ENCODE measurements at places on chromosomes 13 and 19. TPM values are rescaled to one million over a fixed set of nuclear protein-coding genes. Genes with fewer than 3 reads are reported as not detected.
A peak's percentile ranks its signal among the peaks of the same experiment; 100 is the strongest.

GRCh38 chr13:33033051-33033812, 17.0 kb downstream of the KL start:
- DNase-seq = no peak
- no peak overlapping the region for H3K27ac ChIP-seq
- no peaks in the 10 kb centered on the region for H3K36me3 ChIP-seq

GRCh38 chr13:113849981-113850721, 13.7 kb downstream of the GAS6 start:
- no peak overlapping the region for H3K4me3 ChIP-seq
- no peak overlapping the region for H3K27ac ChIP-seq
- H3K27me3 ChIP-seq = no peaks in the 10 kb centered on the region
- H3K4me1 ChIP-seq = peaks cover 30% of the 10 kb centered on the region
- peaks cover 12% of the 10 kb centered on the region for H3K36me3 ChIP-seq

GRCh38 chr19:45079063-45079910, at the start of gene GEMIN7:
Gene GEMIN7 (plus strand): TSS chr19:45079260. CDS start chr19:45090115, 10,855 bp downstream.
- H3K36me3 ChIP-seq = peaks cover 4% of the 10 kb centered on the region
- no peaks in the 10 kb centered on the region for H3K27me3 ChIP-seq
- H3K4me3 ChIP-seq = peak within 1 kb of the TSS; percentile 99
- peak within 1 kb of the TSS; percentile 53 for H3K27ac ChIP-seq
- peaks cover 6% of the 10 kb centered on the region for H3K4me1 ChIP-seq
- DNase-seq = peak; percentile 71

DNA sequence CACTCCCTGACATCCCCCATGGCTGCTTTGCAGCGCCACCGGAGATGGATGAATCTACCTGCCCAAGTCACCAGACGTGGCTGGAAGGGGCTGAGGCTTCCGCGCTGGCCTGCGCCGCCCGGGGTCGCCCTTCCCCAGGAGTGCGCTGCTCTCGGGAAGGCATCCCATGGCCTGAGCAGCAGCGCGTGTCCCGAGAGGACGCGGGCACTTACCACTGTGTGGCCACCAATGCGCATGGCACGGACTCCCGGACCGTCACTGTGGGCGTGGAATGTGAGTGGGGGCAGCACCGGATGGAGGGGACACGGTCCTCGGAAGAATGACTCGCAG, 4.6 kb downstream of the ICAM5 start:
- H3K4me1 ChIP-seq = peaks cover 13% of the 10 kb centered on the region
- H3K27ac ChIP-seq = no peak overlapping the region
- H3K36me3 ChIP-seq = no peaks in the 10 kb centered on the region
- H3K4me3 ChIP-seq = no peak overlapping the region
- no peak for DNase-seq

DNA sequence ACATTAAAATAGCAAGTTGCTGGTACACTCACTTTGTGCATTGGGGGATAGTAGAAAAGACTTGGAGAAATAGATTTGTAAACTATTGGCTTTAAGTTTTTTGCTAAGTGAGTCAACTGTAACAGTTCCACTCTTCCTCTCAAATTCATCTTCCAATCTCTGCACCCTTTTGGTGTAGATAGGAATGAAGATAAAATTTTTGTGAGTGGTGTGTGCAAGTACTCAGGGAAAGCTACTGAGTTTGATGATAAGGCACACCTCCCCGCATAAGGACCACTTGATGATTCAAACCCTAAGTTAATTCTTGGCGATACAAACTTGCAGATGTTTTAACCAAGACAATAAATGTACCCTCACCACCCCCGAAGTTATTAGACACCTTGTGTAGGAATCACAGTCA, 168.3 kb upstream of the SLITRK1 start:
- no peaks in the 10 kb centered on the region for H3K4me1 ChIP-seq
- H3K27me3 ChIP-seq = no peaks in the 10 kb centered on the region
- H3K36me3 ChIP-seq = no peaks in the 10 kb centered on the region

- no peaks in the 10 kb centered on the region for H3K27me3 ChIP-seq
- no peak overlapping the region for H3K27ac ChIP-seq
- peaks cover 3% of the 10 kb centered on the region for H3K4me1 ChIP-seq
- no peak for DNase-seq
- H3K36me3 ChIP-seq = no peaks in the 10 kb centered on the region
- H3K4me3 ChIP-seq = no peak overlapping the region
Measured at GRCh38 chr13:29903996-29904395, 53.6 kb upstream of the UBL3 start.

DNA sequence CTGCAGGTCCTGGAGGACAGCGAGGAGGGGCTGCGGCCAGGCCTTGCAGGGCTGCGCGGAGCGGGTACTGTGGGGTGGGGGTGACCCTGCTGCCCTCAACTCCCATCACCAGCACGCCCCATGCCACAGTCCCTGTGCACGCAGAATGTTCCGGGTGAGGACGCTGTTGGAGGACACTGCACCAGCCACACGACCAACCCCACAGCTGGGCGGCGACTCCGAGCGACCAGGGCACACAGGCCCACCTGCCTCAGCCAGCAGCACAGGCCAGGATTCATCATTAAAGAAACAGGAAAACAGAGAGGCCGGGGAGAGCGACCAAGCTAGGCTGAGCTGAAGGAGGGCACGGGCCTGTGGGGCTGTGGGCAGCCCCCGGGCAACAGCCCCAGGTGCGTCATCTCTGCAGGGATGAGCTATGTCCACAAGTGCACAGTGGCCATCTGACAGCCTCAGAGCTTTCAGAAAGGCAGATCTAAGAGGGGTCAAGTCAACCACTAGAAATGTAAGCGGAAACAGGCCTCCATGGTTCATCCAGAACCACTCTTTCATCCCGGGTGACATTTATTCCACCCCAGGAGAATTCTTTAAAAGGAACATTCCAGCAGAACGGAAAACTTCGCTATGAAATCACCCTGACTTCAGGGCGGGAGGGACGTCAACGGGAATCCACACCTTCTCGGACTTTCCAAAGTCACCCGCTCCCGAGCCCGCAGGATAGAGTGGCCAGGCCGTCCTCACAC, 1.5 kb downstream of the GAS6 start:
- peak; percentile 28 for DNase-seq
- peaks cover 5% of the 10 kb centered on the region for H3K4me1 ChIP-seq
- peak overlapping the region; percentile 72 for H3K4me3 ChIP-seq
- H3K36me3 ChIP-seq = peaks cover 7% of the 10 kb centered on the region
- no peaks in the 10 kb centered on the region for H3K27me3 ChIP-seq
- peak overlapping the region; percentile 80 for H3K27ac ChIP-seq

GRCh38 chr19:7852851-7853769, 21.1 kb downstream of the PRR36 start:
- no peak overlapping the region for H3K27ac ChIP-seq
- peak; percentile 44 for DNase-seq
- no peaks in the 10 kb centered on the region for H3K27me3 ChIP-seq

- DNase-seq = peak; percentile 25
- no peaks in the 10 kb centered on the region for H3K27me3 ChIP-seq
- H3K4me1 ChIP-seq = no peaks in the 10 kb centered on the region
- no peak overlapping the region for H3K4me3 ChIP-seq
- no peak overlapping the region for H3K27ac ChIP-seq
- H3K36me3 ChIP-seq = no peaks in the 10 kb centered on the region
Measured at GRCh38 chr19:12090807-12091206, 26.3 kb downstream of the ZNF844 start.

DNA sequence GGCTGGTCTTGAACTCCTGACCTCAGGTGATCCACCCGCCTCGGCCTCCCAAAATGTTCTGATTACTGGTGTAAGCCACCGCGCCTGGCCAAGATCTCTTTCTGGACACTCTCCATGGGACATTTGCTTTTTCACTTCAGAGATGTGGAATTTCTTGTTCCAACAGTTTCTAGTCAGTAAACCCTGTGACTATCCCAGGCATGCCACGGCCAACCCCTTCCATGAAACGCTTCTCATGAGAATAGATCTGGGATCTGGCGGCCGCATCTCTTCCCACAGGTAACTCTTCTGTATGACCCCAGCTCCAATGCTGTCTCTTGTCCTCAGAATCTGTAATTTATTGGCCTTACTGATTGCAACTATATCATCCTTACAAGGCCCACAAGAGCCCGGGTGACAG, 16.2 kb downstream of the PLPP2 start:
- no peak for DNase-seq
- no peaks in the 10 kb centered on the region for H3K4me1 ChIP-seq
- H3K36me3 ChIP-seq = no peaks in the 10 kb centered on the region
- H3K4me3 ChIP-seq = no peak overlapping the region

GRCh38 chr19:10667867-10668266, 13.7 kb downstream of the ILF3 start:
- no peak for DNase-seq
- no peaks in the 10 kb centered on the region for H3K27me3 ChIP-seq

GRCh38 chr19:50486823-50487515, 10.3 kb upstream of the GARIN5A start:
- no peaks in the 10 kb centered on the region for H3K4me1 ChIP-seq
- H3K4me3 ChIP-seq = no peak overlapping the region
- H3K36me3 ChIP-seq = no peaks in the 10 kb centered on the region
- no peak overlapping the region for H3K27ac ChIP-seq
- H3K27me3 ChIP-seq = peaks cover 19% of the 10 kb centered on the region

DNA sequence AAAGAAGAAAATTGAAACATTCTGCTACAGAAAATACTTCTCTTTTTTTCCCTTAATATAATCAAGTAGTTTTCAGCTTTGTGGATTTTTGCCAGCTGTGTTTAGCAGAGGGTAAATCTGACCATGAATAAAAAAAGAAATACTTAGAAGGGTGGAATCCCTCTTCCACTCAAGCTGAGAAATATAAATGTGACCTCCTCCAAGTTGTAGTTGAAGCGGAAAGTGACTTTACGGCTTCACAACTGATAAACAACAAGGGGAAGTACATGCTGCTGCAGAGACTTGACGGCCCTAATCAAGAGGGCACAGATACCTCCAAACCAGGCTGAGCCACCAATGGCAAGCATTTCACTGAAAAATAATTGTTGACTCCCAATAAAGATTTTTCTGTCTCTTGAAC, 785.0 kb downstream of the SLITRK5 start:
- no peak overlapping the region for H3K27ac ChIP-seq
- H3K36me3 ChIP-seq = no peaks in the 10 kb centered on the region
- DNase-seq = peak; percentile 6
- no peak overlapping the region for H3K4me3 ChIP-seq

GRCh38 chr19:40229926-40230417, 3.5 kb upstream of the CCNP start:
- H3K27me3 ChIP-seq = no peaks in the 10 kb centered on the region
- H3K36me3 ChIP-seq = peaks cover 3% of the 10 kb centered on the region

- H3K4me3 ChIP-seq = no peak overlapping the region
- no peaks in the 10 kb centered on the region for H3K4me1 ChIP-seq
- peak; percentile 52 for DNase-seq
- no peaks in the 10 kb centered on the region for H3K27me3 ChIP-seq
- no peaks in the 10 kb centered on the region for H3K36me3 ChIP-seq
- H3K27ac ChIP-seq = no peak overlapping the region
Measured at GRCh38 chr13:92547266-92547665, 679.3 kb upstream of the GPC6 start.

DNA sequence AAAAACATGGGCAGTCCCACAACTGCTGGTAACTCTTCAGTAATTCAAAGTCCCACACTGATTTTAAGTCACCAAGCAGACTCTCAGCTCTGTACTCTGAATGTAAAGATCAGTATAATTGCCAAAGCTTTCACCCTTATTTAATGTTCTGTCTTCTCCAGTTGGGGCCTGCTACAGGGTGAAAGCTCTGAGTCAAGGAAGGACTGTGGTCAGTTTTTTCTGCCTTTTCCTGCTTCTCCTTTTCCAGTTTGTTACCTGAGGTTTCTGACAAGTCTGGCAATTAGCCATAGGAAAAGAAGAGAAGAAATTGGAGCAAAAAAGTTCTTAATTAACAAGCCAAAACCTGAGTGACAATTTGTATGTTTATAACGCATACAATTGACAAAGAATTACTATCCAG, 279.3 kb downstream of the RBM26 start:
- no peaks in the 10 kb centered on the region for H3K4me1 ChIP-seq
- no peak overlapping the region for H3K4me3 ChIP-seq
- H3K36me3 ChIP-seq = no peaks in the 10 kb centered on the region

DNA sequence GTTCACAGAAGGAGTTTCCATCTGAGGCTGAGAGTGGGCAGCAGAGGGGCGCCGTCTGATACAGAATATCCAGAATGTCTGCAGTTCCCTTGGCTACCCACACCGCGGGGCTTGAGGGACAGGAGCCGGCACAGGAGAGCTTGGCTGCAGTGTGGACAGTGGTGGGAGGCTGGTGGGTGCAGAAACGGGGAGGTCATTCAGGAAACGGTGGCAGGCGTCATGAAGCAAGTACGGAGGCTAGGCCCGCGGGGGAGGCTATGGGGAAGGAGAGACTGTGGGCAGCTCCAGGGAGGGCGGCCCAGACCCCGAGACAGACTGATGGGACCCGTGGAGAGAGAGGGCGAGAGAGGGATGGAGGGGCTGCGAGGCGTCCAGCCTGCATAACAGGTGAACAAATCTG, 55.2 kb upstream of the UQCRFS1 start:
- H3K36me3 ChIP-seq = no peaks in the 10 kb centered on the region
- no peak overlapping the region for H3K4me3 ChIP-seq
- no peaks in the 10 kb centered on the region for H3K27me3 ChIP-seq

CLIP3 gene
- total RNA-seq = 19.8 TPM

CDX2 gene
- total RNA-seq = not detected

PLK5 gene
- total RNA-seq = not detected

STARD13 gene
- total RNA-seq = 16.2 TPM

PRKCG gene
- not detected for total RNA-seq
